ENCODE measurements at places on chromosomes 11 and 22. TPM values are rescaled to one million over a fixed set of nuclear protein-coding genes. Genes with fewer than 3 reads are reported as not detected.

Gene CTSD
- total RNA-seq, result 414 TPM

Gene SLC22A25
- total RNA-seq, result not detected

Gene AIP
- 59.2 TPM for total RNA-seq

Gene OR8G1
- not detected for total RNA-seq

Gene CEP164
- 22.7 TPM for total RNA-seq
